Right kidney (tissue), 9 donors: ENCODE measurements at places on chromosomes 3 and 15.
A peak's percentile ranks its signal among the peaks of the same experiment; 100 is the strongest.

DNA sequence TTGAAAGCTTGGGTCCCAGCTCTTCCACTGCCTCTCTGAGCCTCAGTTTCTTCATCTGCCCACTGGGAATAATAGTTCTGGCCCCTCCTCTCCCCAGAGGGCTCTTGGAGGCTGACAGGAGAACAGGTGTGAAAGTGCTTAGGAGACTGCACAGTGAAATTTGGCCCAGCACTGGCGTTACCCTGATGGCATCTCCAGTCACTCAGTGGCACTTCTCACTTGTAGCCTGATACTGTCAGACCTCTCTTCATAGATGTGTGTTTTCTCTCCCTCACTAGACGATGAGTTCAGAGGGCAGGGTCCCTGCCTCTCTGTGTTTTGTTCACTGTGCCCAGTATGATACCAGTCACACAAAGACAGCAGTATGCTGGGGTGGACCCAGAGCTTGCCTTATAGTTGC, 22.2 kb upstream of the IGDCC3 start:
- no peak for DNase-seq

DNA sequence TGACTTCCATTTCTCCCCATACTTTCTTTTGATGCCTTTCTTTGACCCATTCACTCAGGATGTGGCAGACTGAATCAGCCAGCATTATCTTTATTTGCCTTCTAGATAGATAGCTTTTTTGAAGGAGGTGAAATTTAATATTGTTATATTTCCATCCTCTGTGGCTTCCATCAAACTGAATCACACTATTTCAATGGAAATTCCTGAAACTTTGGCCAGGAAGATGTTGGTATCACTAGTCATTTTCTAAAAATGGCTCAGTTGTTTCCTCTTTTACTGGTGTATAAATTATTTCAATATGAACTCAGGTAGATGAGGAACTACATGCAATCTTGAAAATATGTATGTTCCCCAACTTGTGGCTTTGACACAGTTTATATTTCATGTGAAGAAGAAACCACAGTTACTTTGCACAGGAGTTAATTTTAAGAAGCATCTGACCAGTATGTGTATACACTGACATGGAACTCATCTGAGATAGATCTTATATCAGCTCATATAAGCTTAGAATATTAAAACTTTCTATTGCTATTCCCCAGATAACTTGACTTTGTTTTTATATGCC, 248.3 kb downstream of the CGGBP1 start:
- no peak for DNase-seq

- DNase-seq = no peak
These were observed 231.1 kb upstream of the IL12A start for GRCh38 chr3:159757341-159758060.

DNA sequence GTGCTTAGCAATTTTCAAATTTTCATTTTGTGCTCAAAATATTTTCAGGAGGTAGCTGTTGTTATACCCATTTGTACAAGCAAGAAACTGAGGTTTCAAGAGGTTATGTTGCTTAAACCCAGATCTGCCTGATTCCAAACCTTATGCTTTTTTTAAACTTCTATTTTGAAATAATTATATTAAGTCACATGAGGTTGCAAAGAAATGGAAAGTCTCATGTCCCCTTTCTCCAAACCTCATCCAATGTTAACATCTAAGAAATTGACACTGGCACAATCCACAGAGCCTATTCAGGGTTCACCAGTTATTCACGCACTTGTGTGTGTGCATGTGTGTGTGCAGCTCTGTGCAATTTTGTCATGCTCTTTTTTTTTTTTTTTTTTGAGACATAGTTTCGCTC, 35.1 kb downstream of the B3GNT5 start:
- no peak for DNase-seq

DNA sequence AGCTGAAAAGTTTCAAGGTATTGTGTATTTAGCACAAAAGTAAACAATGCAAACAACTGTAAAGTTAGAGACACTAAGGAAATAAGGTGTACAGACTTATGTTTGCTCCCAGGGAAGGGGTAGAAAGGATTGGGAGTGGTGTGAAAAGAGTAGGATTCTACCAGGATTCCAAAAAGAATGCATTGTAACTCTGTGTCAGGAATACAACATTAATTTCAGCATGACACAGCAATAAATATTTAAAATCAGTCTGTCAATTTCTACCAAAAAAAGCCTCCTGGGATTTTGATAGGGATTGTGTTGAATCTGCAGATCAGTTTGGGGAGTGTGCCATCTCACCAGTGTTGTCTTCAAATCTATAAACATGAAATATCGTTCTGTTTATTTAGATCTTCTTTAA, 73.4 kb downstream of the LRRC28 start:
- DNase-seq = no peak

DNA sequence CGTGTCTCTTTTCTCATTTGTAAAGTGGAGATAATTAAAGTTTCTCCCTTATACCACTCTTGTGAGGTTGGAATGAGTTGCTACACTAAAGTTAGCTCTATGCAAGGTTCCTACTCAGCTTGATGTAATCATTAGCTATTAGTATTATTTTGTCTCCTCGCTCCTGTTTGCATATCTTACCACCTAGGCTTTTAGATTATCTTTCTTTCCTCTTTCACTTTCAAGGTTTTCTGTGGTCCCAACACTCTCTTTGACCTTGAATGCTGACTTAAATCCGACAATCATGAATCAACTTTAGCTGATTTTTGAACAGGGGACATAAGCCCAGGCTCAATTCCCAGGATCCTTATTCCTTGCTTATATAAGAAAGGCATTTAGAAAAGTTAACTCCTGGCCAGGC, 769.7 kb upstream of the GRM7 start:
- DNase-seq = no peak

DNA sequence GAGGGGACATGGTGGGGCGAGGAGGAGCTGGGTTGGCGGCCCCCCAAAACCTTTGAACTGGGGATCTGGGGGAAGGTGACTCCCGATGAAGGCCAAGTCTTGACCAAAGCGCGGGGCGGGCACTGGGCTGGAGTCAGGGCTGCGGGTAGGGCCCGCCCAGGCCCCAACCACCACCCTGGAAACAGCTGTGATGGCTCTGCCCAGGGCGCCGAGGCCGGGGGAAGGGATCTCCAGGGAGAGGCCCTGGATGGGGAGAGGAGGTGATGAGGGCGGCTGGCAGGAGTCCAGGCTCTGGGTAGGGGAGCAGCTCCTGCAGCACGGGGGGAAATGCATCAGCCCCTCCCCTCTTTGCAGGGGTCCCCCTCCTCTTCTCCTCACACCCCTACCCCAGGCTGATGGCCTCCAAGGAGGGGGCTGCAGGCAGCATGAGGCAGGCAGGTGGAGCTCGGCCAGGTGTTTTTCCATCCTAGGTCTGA, 5.9 kb upstream of the C15orf39 start:
- DNase-seq = peak; percentile 43

DNA sequence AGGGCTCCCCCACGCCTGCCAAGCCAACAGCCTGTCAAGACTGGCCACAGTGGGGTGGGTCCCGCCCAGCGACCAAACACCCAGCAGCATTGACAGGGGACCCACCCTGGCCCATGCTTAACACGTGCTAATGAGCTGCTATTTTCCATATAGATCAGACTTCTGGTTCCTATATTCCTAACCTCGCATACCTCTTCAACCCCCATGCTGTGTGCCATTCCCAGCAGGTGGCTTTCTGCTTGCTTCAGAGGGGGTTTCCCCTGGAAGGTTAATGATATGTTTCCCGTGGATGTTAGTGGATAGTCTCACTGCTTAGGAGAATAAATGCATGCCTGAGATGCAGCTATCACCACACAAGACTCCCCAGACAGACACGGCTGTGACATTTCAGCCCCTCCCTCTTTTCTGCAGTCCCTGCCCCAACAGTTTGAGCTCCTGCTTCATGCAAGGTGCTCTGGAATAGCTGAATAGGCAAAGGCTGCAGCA, 37.9 kb upstream of the MGLL start:
- no peak for DNase-seq

DNA sequence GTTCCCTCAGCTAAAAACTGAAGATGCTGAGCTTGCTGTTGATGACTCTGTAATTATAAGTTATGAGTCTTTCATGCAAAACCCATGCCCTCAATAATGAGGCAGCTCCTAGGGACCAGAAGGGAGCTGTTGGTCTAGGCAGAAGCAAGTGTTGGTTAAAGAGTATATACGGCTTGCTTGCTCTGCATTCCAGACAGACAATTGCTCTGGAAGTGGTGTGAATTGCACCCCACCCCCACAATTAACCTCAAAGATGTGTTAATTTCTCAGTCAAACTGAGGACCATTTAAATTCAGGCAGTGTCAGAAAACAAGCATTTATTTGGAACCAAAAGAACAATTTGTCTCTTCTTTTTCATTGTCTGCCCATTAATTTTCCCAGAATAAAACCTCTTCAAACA, 163.5 kb upstream of the EOMES start:
- no peak for DNase-seq

- DNase-seq = no peak
These were observed 86.8 kb downstream of the TMCO5A start for GRCh38 chr15:38021259-38021658.

DNA sequence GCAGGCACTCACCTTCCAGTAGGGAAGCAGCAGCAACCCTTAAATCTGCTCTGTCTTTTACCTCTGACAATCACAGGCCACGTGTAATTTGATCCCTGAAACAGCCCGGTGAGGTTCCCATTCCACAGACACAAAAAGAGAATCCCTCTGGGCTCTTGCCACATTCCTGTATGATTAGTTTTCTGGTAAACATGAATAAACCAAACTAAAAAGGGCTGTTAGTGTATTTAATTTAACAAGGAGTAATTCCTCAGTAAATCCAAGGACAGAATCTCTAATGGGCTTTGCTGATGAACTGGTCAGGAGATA, 186.9 kb downstream of the FAM43A start:
- no peak for DNase-seq

- DNase-seq = no peak
These were observed 15.8 kb upstream of the CYP11A1 start for GRCh38 chr15:74383286-74383685.

- DNase-seq = no peak
These were observed 184.2 kb downstream of the NR2F2 start for GRCh38 chr15:96514607-96515285.

- DNase-seq = no peak
These were observed 1120.0 kb downstream of the IGSF11 start for GRCh38 chr3:117914540-117915100.

DNA sequence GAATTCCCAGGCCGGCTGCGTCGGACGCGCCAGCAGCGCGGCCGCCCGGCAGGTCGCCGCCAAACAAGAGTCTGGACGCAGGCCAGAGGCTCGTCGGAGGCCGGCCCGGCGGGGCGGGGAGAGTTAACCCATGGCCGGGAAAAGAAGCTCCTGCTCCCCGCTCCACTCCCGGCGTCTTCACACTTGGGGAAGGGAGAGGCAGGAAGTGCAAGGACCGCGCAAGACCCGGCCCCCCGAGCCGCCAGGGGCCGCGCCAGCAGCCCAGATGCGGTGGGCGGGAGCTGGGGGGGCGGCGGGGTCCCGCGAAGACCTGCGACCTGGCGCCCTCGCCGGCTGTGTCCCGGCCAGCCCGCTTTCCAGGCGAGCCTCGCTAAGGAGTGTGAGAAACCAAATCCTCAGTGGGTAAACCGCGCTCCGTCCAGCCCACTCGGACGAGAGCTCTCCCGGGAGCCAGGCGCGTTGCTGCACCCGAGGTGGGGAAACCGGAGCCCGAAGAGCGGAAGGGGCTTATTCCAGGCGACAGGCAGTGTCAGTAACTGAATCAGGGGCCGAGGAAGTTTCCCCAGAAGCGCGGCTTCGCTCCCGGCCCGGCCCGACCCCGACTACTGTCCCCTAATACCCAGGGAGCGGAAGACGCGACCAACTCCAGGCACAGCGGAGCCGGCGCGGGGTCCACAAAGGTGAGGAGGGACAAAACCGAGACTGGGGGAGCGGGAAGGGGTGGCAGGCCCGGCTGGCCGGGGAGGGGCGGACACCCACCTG, 721 bp downstream of the ADAMTS7 start:
- DNase-seq = peak; percentile 86

DNA sequence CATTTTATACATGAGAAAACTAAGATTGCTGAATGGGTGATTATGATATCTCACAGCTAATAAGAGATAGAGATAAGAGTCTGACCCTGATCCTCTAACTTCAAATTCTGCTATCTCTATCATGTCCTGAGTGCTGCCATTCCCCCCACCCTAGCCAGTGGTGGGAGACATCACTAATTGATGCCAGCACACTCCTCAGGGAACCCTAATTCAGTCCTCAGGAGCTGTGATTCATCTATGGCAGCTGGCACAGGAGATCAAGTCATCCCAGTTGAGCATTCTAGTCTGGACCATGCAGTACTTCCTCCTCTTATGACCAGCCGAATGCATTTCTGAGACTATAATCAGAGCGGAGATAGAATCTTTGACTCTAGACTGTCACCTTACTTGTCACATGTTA, 71.9 kb downstream of the SYNM start:
- DNase-seq = no peak

GRCh38 chr15:63586790-63587189, 10.4 kb upstream of the FBXL22 start:
- no peak for DNase-seq

DNA sequence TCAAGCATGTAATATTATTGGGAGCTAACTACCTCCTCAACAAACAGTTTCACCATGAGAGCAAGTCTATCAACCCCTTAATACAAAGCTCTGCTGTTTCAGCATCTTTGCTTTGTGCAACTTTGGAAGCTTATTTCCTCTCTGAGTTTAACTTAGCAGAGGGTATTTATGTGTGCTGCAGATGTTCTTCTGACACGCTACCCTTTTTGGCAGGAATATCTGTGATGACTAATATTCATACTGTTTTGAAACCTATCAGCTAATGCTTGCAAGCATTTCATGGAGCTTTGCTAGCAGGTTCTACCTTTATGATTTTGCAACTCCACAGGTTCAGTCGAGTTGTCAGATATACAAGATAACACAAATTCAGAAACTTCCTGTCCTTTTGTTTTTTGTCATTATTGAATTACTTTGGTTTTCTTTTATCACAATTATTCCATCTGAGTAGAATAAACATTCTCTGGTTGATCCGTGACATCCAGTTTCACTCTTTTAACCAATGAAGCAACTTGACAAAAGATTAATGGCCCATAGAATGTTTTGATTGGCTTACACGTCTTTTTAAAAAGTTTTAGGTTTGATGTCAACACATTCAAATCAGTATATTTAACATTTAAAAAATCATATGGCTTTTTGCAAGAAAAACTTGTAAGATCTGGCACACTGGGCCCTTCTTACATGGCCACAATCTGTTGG, 1.7 kb upstream of the SLC9A9 start:
- DNase-seq = no peak

GRCh38 chr3:148796799-148797198, 30.8 kb upstream of the CPB1 start:
- DNase-seq = no peak

DNA sequence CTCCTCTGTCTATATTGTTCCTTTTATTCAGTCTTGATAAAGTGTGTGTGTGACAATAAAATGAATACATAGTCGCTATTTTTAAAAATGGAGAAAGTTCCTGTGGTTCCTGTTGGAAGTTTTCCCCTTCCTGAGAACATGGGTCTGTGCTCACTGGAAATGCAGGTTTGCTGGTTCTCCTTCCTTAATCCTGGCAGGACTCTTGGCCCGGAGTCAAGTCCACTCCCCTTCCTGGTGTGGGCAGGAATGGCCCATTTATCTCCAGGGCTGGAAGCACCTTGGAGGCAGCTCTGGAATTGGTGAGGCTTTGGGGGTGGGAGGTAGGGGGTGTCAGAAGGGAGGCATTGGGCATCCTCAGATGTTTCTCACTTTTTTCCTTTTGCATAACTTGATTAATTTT, 30.1 kb downstream of the FOXL2 start:
- DNase-seq = no peak
